SK-N-SH treated with all-trans-retinoic acid at 6 μM for 48 hours (cell line): ENCODE measurements at places on chromosomes 6 and 20.

DNA sequence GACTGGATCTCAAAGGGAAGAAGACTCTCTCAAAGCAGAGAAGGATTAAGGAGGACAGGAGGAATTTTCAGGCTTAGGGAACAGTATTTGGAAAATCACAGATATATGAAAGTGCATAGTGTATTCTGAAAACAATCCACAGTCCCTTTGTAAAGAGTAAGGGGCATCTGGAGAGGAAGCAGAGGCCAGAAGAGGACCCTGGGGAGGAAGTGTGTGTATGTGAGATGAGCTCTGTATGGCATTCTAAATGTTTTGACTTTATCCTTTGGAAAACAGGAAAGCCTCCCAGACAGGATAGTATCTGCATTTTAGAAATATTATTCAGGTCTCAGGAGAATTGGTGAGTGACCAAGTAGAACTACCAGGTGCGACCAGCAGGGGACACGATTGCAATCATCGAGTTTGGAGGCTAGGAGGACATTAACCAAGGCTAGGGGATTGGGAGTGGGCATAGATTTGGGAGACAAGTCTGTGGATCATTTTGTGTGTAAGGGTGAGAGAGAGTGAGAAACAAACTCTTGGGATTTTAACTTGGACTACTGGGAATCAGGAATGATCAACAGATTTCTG lies 38.3 kb upstream of the FAM184A start:
- no peak; the same call in 2 of the 3 replicates for ATAC-seq

DNA sequence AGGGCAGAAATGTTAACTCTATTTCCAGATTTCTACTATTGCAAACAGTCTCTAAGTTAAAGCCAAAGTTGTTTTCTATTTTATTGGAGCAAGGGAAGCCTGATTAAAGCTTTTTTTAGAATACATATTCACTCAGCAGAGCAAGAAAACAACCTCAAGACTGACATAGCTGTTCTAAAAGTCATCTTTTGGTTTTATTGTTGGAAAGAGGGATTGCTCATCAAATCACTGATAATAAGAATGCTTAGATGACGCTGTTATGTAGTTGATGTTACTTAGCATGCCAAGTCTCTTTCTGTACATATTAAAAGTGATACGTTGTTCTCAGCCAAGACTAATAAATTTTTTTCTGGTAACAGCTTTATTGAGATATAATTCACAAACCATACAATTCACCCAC lies 172.6 kb upstream of the LAMA2 start:
- ATAC-seq, result peak; percentile 54

GRCh38 chr6:116029535-116029934 lies 31.2 kb downstream of the FRK start:
- ATAC-seq, result no peak

DNA sequence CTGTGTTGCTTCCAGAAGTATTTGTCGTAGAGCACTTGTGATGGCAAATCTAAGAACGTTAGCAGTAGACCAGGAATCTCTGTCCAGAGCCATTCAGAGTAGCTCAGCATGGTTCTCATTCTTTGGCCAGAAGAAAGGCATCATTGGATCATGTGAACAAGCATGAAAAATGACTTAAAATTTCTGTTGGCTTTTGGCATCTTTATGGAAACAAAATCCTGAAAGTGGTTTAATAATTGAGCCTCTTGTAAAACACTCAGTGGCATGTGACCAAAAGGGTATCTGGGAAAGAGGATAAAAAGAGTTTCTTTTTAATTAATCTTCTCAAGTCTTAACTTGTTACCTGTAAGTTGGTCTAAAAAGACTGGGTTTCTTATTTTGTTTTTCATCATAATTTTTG lies 55.2 kb downstream of the PTPN1 start:
- no peak for ATAC-seq

DNA sequence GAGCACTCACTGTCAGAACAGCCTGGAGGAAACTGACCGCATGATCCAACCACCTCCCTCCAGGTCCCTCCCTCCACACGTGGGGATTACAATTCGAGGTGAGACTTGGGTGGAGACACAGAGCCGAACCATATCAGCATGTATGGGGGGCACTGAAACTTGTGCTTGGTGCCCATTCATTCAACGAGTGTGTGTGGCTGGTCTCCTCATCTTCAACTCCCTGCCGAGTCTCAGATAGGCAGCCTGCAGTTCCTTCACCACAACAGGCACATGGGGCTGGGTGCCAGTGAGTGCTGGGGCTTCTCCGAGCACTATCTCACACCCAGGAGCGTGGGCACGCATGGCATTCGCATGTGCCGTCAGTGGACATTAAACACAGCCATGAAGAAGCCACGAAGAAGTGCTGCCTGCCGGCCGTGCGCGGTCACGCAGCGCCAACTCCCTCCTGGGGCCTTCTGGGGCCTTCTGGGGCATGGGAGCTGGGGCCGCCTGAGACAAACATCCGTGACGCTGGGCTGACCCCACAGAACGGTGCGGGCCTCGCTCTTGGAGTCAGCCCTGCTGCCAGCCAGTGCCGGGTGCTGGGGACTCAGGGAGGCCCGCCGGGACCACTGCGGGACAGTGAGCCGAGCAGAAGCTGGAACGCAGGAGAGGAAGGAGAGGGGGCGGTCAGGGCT lies 714 bp upstream of the RTEL1 start:
- ATAC-seq, result no peak

GRCh38 chr20:19392344-19393130 lies 180.1 kb downstream of the SLC24A3 start:
- ATAC-seq, result no peak

GRCh38 chr20:8721098-8721497 lies 347.8 kb upstream of the PLCB4 start:
- peak; percentile 87 for ATAC-seq

GRCh38 chr6:139474145-139475108 lies 100.0 kb upstream of the CITED2 start:
- peak; percentile 74 for ATAC-seq

- ATAC-seq, result peak; percentile 72
These were observed 120.5 kb downstream of the MAP3K7 start for GRCh38 chr6:90466154-90466940.

- no peak for ATAC-seq
These were observed 16.2 kb upstream of the CST3 start for GRCh38 chr20:23654000-23654399.

DNA sequence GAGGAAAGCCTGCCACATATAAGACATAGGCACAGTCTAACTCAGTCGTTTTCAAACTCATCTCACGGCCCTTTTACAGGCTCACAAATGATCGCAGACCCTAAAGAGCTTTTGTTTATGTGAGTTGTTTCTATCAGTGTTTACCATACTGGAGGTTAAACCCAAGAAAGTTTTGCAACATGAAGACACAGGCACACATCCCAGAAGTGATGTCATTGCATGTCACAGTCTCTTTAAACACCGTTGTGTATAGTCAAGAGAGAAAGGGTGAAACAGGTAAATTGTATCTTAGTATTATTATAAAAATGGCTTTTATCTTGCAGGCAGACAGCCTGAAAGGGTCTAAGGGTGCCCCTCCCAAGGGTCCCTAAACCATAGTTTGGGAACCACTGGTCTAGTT lies 96.7 kb downstream of the BACH2 start:
- ATAC-seq, result no peak

GRCh38 chr6:144737998-144738397 lies 452.9 kb downstream of the UTRN start:
- ATAC-seq, result no peak
